ENCODE measurements at places on chromosomes 7 and 10.
A peak's percentile ranks its signal among the peaks of the same experiment; 100 is the strongest.

GRCh38 chr7:153887749-153888569 lies 164.2 kb upstream of the DPP6 start:
- DNase-seq: no peak

GRCh38 chr7:30032310-30033125 lies 4.3 kb downstream of the PLEKHA8 start:
- DNase-seq: peak; percentile 13

DNA sequence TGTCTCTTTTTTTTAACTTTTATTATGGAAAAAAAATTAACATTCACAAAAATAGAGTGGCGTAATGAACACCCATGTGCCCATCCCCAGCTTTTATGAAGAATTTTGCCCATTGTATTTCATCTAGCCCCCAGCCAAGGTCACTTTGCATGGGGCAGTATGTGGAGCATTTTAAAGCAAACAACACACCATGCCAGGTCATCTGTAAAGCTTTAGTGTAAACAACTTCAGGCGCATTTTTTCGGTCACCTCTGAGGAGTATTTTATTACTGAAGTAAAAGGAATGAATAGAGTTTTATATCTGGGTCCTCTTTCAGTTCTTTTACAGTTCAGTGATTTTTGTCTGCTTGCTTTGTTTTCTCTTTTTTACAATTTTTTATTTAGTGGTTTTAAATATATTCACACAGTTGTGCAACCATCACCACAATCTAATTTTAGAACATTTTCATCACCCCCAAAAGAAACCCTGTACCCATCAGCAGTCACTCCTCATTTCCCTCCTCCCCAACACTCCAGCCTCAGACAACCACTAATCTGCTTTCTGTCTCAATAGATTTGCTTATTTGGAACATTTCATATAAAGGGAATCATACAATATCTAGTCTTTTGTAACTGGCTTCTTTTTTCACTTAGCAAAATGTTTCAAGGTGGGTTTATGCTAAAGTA lies 87.9 kb downstream of the SLC37A3 start:
- DNase-seq: no peak

GRCh38 chr7:28433699-28434219 lies 21.4 kb downstream of the CREB5 start:
- peak; percentile 80 for DNase-seq

- DNase-seq: no peak
These were observed 252.6 kb downstream of the SORCS3 start for GRCh38 chr10:104893701-104894100.

- DNase-seq: no peak
These were observed 28.7 kb downstream of the PDZD8 start for GRCh38 chr10:117346574-117346973.

DNA sequence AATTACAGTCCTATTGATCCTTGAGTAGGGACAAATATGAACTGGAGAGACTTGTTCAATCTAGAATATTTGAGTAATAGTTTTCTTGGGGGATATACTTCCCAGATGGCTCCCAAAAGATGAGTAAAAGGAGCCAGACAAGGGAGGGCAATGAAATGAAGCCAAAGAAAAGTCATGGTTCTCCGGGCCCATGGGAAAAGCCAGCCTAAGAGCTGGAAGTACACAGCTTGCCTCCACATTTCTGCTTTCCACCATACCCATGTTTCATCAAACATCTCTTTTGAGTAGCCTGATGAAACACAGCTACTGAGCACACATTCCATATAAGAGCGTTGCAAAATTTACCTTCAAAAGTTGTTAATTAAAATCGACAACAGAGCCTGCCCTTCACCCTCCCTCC lies 535.0 kb upstream of the FZD8 start:
- DNase-seq: no peak

- peak; percentile 57 for DNase-seq
These were observed 6.4 kb upstream of the TSPAN12 start for GRCh38 chr7:120864141-120864900.

- DNase-seq: no peak
These were observed 16.2 kb downstream of the ZNF786 start for GRCh38 chr7:149074116-149074885.
